ENCODE measurements at places on chromosomes 13 and 19. TPM values are rescaled to one million over a fixed set of nuclear protein-coding genes. Genes with fewer than 3 reads are reported as not detected.

- DNase-seq = no peak
Measured at GRCh38 chr13:31930490-31930889, 101.1 kb upstream of the FRY start.

Gene ZNF541
- total RNA-seq = 5.8 TPM

Gene VSTM1
- not detected for total RNA-seq

DNA sequence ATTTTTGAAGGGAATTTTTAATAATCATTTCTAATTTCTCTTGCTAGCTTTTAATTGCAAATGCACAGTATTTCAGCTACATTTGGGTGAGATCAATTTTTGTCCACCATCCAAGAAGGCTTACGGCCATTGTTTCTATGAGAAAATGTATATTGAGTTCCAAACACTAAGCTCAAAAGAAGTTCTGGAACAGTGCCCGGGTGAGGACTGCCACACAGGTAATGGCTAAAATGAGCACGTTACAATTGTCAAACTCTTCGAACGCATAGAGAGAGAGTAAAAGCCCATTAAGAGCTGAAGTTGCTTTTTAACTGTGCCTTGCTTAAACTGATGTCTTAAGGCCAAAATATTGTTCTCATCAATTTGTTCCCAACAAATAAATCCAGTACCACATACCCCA, 755.0 kb downstream of the DIAPH3 start:
- DNase-seq = no peak

Gene ZNF135
- 5.0 TPM for total RNA-seq

DNA sequence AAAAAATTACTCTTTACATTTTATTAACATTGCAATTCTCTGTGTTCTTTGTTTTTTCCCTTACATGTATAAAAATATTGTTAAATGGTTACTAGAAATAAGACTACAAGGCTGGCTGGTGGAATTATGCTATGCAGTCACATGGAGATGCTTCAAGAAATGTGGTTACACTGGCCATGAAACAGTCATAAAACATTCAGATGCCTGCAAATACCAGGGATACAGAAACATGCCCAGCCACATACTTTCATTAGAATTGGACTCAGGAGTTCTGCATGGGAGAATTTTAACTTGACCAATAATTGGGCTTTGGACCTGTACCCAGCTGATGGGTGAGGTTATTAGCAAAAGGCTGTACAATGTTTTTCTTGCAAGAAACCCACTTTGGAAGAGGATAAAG, 1407.7 kb upstream of the SLC10A2 start:
- DNase-seq = no peak
